ENCODE measurements at places on chromosomes 12 and 14.

GRCh38 chr14:35403114-35403602 lies 1.4 kb downstream of the NFKBIA start:
- no peak for DNase-seq

DNA sequence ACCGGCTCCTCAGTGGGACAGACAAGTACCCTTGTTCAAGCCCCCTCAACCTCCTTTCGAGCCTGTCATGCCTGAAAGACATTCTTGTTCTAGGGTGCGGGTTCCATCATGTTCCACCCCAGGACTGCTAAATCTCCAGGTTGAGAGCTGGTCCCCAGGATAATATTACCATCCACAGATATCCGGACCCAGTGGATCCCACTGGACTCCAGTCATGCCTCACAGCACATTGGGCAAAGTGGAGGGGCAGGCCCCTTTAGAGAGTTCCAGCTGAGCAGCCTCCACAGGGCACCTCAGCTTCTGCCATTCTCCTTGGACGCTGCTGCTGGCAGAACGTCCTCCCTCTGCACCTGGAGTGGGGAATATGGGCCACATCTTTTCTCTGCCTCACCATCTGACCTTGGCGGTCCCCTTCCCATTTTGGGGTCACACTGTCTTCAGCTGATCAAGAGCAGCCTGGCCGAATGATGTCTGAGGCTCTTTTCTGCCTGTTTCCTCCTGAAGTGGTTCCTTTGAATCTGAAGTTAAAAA lies 137.4 kb downstream of the BCL11B start:
- DNase-seq: no peak

DNA sequence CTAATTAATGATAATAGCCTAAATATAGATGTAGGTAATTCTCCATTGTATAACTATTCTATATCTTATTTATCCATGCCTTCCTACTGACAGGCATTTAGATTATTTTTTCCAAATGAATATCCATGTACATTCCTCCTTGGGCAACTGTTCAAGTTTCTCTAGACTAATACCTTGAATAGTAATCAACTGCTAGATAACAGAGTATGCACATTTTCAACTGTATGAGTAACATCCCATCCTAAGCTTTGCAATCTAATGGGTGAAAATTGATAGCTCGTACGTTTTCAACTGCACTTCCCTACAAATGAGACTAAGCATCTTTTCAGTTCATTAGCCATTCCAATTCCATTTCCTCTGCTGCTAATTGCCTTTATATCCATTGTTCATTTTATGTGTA lies 37.0 kb downstream of the YAF2 start:
- no peak for DNase-seq

DNA sequence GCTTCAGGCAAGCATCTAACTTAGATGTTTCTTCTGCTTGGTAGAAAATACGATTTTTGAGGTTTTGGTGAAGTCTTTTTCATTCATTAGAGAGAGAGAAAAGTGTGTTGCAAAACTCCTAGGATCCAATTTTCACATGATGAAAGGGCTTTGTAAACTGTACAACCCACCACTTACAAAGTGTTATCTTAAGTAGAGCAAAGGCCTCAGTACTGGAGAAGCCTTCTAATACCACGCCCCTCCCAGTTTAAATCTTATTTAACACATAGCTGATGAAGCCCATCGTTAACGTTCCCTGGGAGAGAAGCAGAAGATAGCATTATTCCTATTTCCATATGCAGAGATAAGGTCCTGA lies 869 bp downstream of the APOLD1 start:
- no peak for DNase-seq

DNA sequence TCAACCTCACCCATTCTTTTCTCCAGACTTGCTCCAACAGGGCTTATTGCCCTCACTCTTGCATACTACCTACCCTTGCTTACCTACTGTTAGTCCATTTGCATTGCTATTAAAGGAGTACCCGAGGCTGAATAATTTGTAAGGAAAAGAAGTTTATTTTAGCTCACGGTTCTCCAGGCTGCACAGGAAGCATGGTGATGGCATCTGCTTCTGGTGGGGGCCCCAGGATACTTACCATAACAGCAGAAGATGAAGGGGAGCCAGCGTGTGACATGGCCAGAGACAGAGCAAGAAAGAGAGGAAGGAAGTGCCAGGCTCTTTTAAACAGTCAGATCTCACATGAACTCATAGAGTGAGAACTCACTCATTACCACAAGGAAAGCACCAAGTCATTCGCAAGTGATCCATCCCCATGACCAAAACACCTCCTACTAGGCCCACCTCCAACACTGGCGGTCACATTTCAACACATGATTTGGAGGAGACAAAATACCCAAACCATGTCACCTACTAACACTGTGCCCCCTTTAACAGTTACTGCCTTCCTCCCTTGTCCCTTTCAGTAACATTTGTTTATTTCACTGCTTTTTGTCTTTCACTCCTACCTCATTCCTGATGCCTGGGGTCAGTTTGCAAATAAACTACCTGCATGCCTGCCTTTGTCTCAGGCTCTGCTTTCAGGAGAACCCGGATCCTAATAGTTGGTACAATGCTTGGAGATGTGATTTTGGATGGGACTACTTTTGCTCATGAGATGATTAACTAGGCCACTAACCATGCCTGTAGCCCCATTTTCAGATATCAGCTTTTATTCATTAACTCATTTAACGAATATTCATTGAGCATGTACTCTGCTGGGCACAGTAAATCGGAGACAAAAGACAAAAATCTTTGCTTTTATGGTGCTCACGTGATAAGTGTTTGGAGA lies 41.6 kb upstream of the CSRP2 start:
- DNase-seq: no peak

- DNase-seq: no peak
These were observed 57.5 kb downstream of the ARHGAP5 start for GRCh38 chr14:32134448-32135097.

DNA sequence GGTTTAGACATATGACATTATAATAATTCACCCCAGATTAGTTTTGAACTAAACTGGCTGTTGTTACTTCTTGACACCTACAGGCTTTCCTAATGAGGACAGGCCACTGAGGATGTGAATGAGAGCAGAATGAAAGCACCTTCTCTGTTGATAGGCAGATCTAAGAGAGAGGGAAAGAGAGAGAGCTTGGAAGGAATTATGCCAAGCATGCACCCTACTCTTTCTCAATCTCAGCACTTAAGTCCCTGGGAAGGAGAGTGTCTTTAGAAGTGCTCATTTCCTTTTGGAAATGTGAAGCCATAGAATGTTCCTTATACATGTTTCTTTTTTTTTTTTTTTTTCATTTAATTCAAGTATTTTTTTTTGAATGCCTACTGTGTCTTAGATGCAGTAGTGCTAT lies 49.0 kb downstream of the TBC1D15 start:
- no peak for DNase-seq

DNA sequence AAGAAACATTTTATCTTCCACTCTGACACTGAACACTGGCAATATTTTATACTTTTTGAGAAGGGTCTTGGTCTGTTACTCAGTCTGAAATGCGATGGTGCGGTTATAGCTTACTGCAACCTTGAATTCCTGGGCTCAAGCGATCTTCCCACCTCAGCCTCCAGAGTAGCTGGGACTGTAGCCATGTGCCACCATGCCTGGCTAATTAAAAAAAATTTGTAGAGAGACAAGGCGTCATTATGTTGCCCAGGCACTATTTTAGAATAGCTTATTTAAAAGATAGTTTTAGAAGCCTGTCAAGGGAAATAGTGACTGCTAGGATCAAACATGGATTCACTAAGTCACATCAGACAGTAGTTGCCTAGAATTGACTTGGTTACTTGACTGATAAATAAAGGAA lies 5.9 kb downstream of the ERC1 start:
- no peak for DNase-seq

- no peak for DNase-seq
These were observed 14.4 kb downstream of the TTLL5 start for GRCh38 chr14:75675265-75675960.
